Epithelial cell of proximal tubule (primary cell): ENCODE measurements at places on chromosomes 1 and 21.

- no peak for DNase-seq
These were observed 6.0 kb upstream of the TNFRSF25 start for GRCh38 chr1:6471970-6472368.

DNA sequence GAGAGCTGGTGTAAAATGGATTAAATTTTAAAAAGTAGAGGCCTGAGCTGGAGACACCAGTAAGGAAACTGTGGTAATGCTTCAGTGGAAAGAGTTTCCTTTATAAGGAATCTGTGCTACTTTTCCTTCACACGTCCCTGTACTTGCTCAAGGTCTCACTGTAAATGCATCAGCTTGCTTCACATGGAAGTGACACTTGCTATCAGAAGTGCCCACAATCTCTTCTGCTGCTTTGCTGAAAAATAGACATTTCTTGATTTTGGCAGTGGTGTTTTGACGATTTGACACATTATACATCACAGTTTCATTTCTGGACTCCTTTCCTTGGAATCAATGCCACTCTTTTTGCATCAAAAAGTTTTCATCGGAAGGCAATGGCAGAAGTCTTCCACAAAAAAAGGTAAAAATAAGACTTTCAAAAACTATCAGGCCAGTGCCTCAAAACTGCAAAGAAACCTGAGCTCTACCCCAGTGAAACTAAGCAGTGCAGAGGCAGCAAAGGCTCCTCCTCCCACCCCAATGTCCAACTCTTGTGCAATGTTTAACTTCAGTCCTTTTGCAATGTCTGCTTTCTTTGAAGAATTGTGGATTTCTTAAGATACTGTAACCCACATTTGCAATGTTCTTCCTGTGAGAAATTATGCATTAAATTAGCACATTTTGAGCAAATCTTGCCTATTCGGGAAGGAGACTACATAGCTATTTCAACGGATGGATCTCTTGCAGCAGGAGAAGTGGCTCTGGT is 18.4 kb upstream of the TSPAN2 start:
- DNase-seq = no peak

- no peak for DNase-seq
These were observed 161.7 kb upstream of the USP24 start for GRCh38 chr1:55376897-55377296.

DNA sequence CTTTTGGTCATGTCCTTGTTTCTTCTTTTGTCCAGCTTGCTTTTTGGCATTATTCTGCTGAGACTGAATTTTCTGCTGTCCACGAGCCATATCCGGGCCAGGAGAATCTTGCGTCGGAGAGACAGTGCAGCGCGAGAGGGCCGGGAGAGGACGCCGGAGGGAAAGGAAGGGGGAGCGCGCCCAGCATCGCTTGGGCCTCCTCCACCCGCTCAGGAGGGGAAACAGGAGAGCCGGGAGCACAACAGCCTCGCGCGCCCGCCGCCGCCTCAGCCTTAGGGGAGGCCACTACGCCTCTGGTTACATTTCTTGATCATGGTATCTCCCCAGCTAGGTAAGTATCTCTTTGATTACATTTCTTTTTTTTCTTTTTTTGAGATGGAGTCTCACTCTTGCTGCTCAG is 7.4 kb upstream of the DEGS1 start:
- DNase-seq = no peak

GRCh38 chr1:115433483-115433882 is 95.4 kb upstream of the NGF start:
- no peak for DNase-seq

DNA sequence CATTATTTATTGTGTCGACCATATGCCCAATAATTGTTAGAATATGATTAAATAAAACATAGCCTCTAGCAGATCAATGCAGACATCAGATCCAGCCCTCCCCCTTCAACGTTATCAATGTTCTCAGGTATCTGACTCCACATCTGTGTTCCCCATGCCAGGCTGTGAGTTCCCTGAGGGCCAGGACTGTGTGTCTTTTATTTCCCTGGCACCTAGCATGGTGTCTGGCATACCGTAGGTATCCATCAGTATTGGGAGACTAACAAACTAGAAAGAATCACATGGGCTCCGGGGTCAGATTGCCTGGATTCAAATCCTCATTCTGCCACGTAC is 48.3 kb downstream of the SDC3 start:
- DNase-seq = no peak
